Lower leg skin (tissue), 4 donors: ENCODE measurements at places on chromosomes 6 and 20. TPM values are rescaled to one million over a fixed set of nuclear protein-coding genes. Genes with fewer than 3 reads are reported as not detected.

ECT2L gene
- 0.10 TPM for total RNA-seq

VIP gene
- total RNA-seq: not detected

SIRPB1 gene
- total RNA-seq: not detected

XKR7 gene
- not detected for total RNA-seq

- DNase-seq: no peak
Measured at GRCh38 chr6:142537612-142538478, 236.0 kb downstream of the ADGRG6 start.

- DNase-seq: no peak
Measured at GRCh38 chr6:130893277-130893676, 66.1 kb downstream of the SMLR1 start.

DNA sequence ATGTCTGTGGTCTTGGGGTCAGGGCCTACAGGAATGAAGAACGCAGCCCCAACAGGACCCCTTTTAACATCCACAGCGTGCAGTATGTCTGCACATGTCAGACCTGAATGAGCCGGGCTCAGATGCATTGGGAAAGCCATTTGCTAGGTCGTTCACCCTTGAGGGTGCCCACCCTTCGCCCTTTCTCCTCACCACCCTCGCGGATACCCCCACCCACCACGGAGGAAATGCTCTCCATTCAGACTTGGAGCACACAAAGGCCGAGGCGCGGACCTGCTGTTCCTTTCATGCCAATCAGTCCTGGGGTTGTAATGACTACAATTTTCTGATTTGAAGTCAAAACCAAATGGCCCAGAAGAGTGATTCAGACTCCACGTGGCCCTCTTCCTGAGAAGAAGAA, 62.7 kb downstream of the EDN3 start:
- no peak for DNase-seq

DNA sequence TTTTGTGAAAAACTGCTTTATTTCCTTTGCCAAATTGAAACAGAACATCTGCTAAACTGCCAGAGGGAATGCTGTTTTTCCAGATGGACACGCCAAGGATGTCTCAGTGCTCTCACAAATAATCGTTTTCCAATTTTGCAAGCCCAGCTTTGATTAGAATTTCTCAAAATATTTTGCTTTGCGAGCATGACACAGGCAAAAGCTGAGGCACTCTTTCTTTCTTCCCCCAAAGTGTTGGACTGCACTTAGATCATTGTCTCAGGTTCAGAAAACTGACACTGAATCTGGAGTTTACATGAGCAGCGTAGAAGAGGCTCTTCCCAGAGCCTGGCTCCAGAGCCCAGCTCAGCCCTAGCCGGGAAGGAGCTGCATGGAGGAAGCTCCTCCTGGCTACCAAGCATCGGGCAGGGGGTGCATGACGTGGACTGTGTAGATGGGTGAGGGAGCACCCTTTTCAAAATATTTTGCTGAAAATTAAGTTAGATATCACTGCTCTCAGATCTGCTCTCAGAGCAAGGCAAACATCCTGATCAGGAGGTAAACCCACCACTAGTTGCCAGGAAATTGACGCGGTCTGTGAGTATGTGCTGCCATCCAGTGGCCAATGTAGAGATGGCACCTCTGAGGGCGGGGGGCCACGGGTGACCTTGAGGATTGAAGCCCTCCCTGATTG, 107.5 kb downstream of the SLC22A3 start:
- DNase-seq: peak; percentile 46

DNA sequence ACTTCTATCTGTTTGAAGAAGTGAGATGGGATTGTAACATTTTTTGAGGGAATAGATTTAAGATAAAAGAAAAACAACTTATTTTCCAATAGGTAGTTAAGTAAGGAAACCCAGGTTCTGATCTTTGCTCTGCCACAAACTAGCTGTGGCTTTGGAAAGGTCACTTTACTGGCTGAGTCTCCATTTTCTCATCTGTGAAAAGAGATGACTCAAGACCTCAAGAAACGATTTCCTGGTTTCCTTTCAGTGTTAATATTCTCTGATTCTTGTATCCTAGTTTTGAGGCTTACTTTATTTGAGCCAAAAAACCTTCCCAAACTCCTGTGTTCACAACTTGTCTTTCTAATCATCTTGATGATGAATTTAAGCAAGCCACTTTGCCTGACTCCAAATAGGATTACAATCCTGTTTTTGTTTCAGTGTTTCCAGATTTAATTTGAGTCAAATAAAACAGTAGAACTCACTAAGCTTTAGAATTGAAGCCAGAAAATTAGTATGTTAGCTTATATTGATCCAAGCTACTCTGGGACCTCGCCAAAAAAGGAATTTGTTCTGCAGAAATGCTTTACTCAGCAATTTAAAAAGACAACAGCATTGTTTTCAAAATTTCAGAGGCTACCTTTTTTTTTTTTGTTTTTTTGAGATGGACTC, 51.1 kb downstream of the ENPP1 start:
- DNase-seq: no peak

- no peak for DNase-seq
Measured at GRCh38 chr20:58325912-58326311, 16.4 kb downstream of the RAB22A start.

DNA sequence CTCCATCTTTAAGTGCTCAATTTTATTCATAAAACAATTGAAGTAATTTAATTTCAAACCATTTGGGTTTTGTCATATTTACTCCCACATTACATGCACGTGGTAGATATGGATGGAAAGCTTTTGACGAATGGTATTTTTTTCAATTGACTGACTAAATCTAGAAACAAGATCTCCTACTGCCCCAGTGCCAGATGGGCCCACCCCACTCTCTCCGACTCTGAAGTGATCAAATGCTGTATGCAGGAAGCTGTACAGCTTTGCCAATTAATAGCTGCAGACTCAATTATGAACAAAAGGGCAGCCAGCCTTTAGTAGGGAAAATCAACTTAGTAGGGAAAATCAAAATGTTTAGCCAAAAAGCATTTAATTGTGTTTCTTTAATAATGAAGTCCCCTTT, 46.2 kb downstream of the PACRG start:
- no peak for DNase-seq

- DNase-seq: no peak
Measured at GRCh38 chr6:152896923-152897322, 85.9 kb downstream of the FBXO5 start.

DNA sequence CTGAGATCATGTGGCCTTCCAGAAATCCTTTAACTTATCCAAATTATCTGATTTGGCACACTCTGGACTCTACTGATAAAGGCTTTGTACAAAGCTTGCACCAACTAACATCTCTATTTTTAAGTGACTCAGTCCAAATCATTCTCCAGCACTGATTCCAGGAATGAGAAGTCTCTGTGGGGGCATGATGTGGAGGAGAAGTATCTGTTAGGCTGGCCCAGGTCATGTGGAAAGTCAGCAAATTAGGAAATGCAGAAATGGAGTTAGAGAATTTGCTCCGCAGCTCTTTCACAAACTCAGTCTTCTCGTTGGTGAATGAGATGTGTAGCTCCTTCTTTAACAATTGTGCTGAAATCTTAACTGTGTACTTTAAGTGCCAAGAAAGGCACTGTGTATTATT, 165.7 kb downstream of the ZNF217 start:
- no peak for DNase-seq

GRCh38 chr6:70725817-70726415, 58.2 kb downstream of the SMAP1 start:
- DNase-seq: no peak

DNA sequence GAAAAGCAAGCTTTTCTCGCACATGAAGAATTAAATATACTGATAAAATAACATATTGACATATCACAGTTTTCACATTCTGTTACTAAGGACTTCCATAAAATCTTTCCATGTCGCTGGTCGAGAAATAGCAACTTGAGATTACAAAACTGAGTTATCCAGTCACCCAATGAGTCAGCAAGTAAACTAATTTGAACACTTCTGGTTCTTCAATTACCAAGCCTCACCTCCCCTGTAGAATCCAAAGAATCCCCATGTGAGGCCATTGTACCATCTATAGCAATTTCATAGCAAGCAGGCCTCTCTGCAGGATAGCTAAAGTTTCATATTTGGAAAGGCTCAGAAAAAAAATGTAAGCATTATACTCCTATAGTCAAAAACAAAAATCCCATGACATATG, 87.3 kb downstream of the PKHD1 start:
- DNase-seq: no peak

GRCh38 chr20:48732081-48732829, 95.5 kb downstream of the PREX1 start:
- DNase-seq: no peak

GRCh38 chr20:49786668-49787370, 25.8 kb upstream of the SLC9A8 start:
- DNase-seq: no peak

- no peak for DNase-seq
Measured at GRCh38 chr6:1380625-1381427, 8.6 kb upstream of the FOXF2 start.

GRCh38 chr20:588932-589672, 21.0 kb downstream of the TCF15 start:
- DNase-seq: no peak

DNA sequence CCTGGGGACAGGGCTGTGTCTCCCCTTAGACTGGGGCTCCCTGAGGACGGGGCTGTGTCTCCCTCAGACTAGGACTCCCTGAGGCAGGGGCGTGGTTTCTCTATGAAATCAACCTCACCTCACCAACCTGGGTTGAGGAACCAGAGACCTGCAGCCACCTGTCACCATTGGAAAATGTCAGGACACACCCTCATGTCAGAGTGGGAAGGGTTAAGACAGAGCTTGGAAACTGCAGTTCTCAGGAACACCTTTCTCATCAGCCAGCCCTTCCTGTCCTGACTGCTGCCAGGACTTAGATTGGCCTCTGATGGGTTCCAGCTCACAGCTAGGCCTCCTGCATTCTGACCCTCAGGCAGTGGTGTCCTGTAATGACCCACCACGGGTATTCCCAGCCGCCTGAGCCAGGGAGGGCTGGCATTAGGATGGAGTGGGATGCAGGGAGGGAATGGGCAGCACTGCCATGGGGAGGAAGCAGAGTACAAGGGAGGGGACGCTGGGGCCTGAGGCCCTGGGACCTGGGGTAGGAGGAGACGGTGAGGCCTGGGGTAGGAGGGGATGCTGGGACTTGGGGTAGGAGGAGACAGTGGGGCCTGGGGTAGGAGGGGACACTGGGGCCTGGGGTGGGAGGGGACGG, 76.3 kb downstream of the MRPL14 start:
- DNase-seq: no peak

DNA sequence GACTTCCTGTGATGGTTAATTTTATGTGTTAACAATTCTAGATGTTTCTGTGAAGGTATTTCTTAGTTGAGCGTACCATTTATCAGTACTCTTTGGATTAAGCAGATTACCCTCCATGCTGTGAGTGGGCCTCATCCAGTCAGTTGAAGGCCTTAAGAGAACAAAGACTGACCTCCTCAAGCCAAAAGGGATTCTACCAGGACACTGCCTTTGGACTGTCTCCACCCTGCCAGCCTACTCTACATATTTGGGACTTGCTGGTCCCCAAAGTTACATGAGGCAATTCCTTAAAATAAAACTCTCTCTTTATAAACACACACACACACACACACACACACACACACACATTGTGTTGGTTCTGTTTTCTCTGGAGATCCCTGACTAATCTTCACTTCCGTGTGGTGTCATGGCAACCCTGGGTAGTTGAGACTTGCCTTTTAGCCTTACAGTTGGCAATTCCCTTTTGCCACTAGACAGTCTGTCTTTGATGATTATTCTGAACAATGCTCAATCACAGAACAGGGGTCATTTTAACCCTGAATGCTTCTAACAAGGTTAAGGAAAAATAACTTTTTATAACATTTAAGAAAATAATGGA, 32.2 kb downstream of the MRAP2 start:
- no peak for DNase-seq
